ENCODE measurements at places on chromosomes 1 and 21.

- DNase-seq: no peak
These were observed 20.9 kb upstream of the CFHR4 start for GRCh38 chr1:196866974-196867373.

DNA sequence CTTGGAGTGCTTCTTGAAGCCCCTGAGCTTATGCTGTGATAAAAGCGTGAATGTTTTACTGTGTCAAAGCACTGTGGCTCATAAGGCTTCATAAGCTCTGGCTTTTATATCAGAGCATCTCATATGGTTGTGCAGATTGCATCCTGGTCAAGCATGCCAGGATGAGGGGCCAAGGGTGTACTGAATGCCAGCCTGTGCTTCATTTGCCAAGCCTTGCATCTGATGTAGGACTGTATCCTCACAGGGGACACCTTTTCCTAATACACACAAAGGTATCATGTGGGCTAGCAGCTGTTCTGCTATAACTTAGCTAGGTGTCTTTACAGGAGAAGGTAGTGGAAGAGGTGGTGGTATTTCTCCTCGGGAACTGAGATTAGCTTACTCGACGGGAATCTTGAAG lies 134.7 kb downstream of the ST6GALNAC3 start:
- no peak for DNase-seq

- no peak for DNase-seq
These were observed 25.0 kb upstream of the CCDC27 start for GRCh38 chr1:3727042-3727824.

DNA sequence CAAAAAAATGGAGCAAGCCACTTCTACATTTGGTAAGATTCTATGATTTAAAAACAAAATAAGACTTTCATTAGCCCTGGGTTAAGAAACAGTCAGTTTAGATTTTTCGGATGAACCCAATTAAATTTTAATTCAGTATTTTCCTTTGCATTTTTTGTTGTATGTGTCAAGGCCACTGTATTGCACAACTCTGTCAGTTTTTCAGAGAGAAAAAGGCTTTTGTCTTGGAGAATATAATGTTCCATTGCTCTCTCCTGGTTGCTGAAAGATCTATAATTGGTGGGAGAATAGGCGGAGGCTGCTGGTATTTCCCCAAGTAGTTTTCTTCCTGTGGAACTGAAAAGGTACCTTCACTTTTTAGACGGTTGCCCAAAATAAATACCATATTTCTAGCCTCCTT lies 84.6 kb downstream of the NEGR1 start:
- no peak for DNase-seq

DNA sequence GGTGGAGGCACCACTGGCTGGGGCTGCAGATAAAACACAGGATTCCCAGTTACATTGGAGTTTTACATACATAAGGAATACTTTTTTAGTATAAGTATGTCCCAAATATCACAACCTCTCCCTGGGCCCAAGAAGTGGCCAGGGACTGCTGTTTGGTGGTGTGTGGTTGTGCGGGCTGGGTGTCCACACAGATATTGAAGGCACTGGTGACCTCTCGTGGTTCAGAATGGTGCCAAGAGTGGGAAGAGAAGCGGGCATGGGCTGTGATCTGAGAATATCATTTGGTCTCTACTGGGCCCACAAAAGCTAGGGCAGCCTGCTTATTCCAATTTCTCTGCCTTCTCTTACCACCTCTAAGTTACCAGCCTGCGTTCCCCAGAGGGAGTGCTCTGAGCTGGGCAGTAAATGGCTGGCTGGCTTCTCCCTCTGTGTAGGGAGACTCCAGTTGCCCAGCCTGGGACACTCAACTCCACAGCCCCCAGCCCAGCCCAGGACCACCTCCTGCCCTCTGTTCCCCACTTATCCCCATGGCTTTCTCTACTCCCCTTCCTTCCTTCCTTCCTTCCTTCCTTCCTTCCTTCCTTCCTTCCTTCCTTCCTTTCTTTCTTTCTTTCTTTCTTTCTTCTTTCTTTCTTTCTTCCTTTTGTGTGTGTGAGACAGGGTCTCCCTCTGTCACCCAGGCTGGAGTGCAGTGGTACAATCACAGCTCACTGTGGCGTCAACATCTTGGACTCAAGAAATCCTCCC lies 42.8 kb upstream of the RD3 start:
- DNase-seq: no peak

DNA sequence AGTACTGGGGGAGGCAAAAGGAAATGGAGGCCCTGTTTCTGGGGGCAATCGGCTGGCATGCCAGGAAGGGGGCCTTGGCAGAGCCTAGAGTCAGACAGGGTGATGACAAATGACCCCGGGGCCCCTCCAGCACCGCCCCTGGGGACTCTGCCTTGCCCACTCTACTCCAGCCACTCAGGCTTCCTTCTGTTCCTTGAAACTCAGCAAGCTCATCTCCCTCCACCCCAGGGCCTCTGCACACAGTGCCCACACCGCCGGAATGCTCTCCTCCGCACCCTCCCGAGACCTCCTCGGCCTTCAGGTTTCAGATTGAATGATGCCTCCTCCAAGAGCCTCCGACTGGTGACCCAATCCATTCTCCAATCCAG lies 122.5 kb upstream of the ZBTB40 start:
- DNase-seq: no peak

- DNase-seq: no peak
These were observed 96.6 kb upstream of the ZNF281 start for GRCh38 chr1:200506471-200506870.

DNA sequence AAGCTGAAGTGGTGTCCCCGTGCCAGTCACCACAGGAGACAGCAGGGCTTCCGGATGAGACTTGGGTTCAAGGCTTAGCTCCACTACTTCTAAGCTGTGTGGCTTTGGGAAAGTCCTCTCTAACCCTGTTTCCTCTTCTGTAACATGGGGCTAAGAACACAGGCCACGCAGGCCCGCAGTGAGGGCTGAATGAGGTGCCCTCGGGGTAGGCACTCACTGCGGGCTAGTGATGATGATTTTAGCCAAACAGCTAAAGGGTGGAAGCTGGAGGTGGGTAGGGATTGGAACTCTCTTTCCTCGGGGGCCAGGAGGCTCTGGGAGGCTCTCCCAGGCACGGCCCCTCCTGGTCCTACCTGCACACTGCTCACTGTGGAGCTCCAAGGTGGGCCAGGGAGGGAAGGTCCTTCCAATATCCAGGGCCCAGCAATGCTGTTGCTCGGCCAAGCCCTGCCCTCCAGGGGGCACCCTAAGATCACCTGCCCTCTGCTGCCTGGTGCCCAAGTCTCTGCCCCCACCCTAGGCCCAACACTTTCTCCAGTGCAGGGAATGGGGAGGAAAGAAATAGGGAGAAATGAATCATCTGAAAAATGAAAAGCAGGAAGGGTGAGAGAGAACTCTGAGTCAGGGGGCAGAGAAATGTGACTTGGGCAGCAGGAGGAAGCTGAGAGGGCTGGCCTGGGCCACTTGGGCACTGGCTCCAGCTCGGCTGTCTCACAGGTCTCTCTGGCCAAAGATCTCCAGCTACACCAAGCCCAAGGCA lies 19.2 kb upstream of the EVA1B start:
- peak; percentile 56 for DNase-seq

DNA sequence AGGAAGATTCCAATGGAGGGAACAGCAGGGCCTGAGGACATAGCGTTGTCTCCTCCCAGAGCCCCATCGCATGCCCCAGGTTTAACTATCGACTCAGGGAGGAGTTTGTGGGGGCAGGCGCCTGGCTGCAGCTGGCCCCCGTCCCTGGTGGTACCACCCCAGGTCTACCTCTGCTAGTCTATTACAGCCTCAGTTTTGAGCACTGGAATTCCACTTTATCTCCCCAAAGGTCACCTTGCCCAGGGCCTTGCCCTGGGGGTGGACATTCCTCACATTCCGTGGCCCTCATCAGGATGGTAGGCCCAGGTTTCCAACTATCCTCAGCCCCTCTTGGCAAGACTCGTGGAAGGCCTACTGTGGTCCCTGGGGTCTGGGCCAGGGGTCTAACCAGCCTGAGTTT lies 65.4 kb upstream of the SSBP3 start:
- no peak for DNase-seq

GRCh38 chr1:32332290-32333079 lies 3.5 kb downstream of the MARCKSL1 start:
- no peak for DNase-seq

DNA sequence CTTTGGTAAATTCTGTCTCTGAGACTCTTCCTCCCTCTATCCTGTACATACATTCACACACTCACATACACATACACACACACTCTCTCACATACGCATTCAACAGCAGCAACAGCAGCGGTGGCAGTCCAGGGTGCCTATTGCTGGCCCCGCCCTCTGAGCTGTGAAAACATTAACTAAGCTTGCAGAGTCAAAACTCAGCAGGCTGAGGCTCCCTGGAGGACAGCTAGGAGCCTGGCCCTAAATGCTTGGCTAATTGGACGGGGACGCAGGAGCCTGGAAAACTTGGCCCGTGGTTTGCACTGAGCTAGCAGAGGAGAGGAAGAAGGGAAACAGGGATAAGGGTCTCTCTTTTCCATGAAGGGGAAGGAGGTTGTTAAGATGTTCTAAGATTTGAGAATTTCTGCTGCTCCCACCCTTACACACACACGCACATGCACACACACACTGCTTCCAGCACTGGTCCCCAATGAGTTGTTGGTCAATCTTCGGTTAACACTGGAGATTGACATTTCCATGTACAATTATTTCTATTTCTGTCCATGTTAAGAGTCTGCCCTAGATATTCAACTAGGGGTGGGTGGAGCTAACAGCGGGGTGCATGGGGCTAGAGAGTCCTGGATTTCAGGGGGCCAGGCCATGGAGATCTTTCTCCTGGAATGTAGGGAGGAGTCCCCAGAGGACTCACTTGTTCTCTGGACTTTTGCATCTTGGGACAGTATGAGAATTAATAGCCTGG lies 94.2 kb downstream of the PLXNA2 start:
- DNase-seq: no peak

GRCh38 chr1:44676484-44677200 lies 2.1 kb downstream of the ARMH1 start:
- DNase-seq: no peak

DNA sequence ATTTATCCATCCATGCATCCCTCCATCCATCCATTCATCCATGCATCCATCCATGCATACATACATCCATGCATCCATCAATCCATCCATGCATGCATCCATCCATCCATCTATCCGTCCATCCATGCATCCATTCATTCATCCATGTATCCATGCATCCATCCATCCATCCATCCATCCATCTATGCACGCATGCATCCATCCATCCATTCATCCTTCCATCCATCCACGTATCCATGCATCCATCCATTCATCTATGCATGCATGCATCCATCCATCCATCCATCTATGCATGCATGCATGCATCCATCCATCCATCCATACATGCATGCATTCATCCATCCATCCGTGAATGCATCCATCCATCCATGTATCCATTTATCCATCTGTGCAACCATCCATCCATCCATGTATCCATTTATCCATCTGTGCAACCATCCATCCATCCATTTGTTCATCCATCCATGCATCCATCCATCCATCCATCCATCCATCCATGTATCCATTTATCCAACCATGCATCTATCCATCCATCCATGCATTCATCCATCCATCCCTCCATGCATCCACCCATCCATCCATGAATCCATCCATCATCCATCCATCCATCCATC lies 30.3 kb upstream of the TINAGL1 start:
- no peak for DNase-seq

DNA sequence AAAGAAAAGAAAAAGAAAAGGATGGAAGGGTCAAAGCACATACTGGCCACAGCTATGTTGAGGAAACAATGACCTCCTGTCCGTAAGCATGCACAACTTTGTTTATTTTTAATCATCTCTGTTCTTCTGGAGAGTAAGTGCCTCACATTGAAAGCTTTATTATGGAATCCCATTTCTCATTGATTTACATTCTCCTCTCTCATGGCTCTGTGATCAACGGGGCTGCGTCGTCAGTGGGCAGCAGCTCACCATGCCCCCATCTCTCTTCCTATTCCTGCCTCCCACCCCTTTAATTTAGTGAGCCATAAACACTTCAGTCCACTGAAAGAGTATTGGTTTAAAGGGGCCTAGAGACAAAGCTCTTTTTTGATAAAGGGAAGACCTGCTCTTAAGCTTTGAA lies 98.9 kb downstream of the KAZN start:
- no peak for DNase-seq

- no peak for DNase-seq
These were observed 151.2 kb downstream of the TRIM33 start for GRCh38 chr1:114359791-114360190.

DNA sequence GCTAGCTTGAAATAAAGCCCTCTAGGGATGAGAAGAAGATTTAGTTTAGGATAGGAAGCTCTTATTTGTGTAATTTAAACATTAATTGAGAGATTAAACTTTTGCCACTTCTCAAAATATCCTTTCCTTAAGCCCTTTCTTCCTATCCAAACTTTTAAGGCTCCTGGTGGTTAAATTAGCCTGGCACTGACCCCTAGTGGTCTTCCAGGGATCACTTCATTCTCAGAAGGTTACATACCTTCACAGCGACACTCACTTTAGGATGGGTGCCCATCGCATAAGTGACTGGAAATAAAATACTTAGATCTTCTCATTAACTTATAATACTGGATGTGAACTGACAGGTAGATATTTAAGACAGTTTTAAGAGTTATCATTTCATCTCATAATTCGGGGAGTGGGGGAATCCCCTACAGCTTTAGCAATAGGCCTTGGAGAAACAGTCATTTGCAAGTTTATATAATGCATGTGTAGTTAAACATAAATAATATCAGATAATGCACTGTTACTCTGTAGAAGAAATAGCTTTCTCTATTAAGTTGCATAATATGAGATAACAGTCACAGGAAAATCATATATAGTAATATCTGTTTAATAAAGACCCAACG lies 7.4 kb downstream of the LHX9 start:
- no peak for DNase-seq

DNA sequence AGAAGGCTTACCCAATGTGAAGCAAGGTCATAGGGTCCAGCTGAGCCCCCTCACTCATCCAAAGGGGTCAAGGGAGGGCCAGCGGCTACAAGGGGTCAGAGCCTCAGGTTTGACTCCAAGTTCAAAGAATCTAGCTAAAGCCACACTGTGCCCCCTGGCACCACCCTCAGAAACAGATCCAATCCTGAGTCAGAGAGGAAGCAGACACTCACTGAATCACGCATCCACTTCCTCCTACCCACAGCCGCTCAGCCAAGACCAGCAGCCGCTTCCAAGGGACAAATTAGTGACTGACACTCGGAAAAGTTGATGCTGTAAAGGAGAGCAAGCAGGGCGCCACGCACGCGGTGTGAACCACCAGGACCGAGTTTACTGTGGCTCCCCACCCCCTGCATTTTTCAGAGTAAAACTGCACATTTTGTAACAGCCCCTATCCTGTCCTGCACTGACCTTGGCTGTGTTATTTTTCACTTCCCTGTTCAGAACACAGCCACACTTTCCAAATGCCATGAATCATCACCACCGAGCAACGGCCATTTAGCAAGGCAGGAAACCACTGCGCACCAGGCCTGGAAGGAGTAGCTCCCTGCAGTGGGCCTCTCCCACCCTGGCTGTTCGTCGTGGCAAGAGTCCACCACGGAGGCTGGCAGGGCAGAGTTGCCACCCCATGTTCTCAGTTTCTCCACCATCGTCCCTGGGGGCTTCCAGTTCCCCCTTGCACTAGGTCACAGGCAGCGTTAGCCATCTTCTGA lies 147.8 kb downstream of the TOMM20 start:
- peak; percentile 29 for DNase-seq

GRCh38 chr1:246483569-246483933 lies 23.5 kb downstream of the SMYD3 start:
- no peak for DNase-seq

Measured in CD4-positive, alpha-beta T cell (primary cell).